NCI-H1694 treated with DMSO at 0.1 percent for 48 hours (cell line): ENCODE measurements at places on chromosomes 5 and 9.

GRCh38 chr5:123193176-123193575 lies 104.1 kb downstream of the PRDM6 start:
- DNase-seq: no peak

- peak; percentile 62 for DNase-seq
Measured at GRCh38 chr5:94693043-94693822, 74.8 kb downstream of the SLF1 start.

- no peak for DNase-seq
Measured at GRCh38 chr9:16509997-16510396, 360.5 kb downstream of the BNC2 start.

DNA sequence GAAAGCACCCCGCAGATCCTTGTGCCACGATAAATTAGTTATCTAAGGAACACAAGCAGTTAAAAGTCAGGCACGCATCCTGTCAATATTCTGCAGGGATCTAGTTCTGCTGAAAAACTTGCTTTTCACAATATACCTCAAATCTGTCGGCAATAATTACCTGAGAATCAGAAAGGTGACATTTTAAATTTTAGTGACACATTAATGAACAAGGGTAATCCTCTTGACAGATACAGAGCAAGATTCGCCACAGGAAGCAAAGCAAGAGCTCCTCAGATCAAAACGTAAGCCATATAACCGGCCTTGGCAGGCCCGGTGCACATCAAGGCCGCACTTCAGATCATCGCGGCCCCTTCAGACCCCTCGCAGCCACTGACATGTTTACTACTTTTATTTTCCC lies 185.7 kb downstream of the ATPSCKMT start:
- no peak for DNase-seq

DNA sequence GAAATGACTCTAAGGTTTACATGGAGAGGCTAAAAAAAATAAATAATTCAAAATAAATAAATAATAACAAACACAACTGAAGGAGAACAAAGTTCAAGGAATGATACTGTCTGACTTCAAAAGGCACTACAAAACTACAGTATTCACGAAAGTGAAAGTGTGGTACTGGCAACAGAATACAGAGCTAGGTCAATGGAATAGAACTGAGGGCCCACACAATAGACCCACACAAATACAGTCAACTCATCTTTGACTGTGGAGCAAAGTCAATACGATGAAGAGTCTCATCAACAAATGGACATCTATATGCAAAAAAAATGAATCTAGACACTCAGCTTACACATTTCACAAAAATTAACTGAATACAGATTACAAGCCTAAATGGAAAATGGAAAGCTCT lies 75.3 kb downstream of the FBXW11 start:
- no peak for DNase-seq

- DNase-seq: no peak
Measured at GRCh38 chr9:37215381-37215780, 95.0 kb downstream of the ZCCHC7 start.

DNA sequence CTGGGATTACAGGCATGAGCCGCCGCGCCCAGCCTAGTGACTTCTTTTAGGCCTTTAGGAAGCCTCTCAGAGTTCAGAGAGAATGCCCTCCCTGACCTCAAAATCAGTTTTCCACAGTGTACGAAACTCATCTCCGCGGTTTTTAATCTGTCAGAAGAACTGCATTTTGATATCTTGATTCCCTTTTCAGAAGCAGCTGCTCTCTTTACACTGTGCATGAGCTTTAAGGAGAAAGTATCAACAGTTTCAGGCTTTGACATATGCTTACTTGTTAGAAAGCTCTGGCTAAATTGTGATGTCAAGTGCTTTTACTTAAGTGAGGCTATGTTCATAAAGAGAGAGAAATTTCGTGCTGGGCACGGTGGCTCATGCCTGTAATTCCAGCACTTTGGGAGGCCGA lies 74.6 kb downstream of the USP20 start:
- no peak for DNase-seq

GRCh38 chr5:31477516-31477915 lies 54.4 kb downstream of the DROSHA start:
- no peak for DNase-seq

GRCh38 chr5:119570910-119571309 lies 58.4 kb upstream of the FAM170A start:
- no peak for DNase-seq

DNA sequence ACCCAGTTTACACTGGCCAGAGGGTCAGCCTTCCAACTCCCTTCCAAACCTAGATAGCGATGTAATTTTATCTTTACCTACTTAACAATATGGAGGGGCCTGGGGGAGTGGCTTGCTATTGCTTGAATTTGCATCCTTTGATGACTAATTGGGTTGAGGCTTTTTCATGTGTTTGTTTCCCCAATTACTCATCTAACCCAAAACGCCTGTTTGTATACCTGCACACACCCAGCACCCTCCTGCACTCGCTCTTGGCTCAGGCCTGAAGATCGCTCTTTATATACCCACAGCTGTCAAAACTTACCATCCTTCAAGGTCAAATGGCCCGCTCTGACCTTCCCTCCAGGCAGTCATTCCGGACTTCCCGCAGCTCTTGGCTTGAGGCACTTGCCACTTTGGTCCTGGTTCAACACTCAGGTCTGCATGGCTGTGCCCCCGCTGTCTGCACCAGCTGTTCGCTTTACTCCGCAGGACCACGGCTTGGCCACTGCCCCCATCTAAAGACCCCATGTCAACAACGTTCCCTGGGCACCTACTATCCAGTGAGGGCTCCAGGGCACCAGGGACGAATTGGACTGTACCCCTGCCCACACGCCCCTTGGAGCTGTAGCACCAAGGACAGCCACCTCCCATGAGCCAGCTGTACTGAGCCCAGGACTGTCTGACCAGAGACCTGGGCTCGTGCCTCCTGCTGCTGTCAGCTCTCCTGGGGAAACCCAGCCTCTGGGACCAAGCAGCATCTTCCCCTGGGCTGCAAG lies 76.1 kb upstream of the ADAMTS2 start:
- no peak for DNase-seq

GRCh38 chr5:17444496-17444895 lies 53.5 kb upstream of the TAF11L2 start:
- no peak for DNase-seq

GRCh38 chr9:20623021-20623747 lies 885 bp upstream of the MLLT3 start:
- no peak for DNase-seq

GRCh38 chr9:19216466-19216865 lies 14.0 kb upstream of the DENND4C start:
- no peak for DNase-seq

GRCh38 chr5:67248703-67249589 lies 52.3 kb upstream of the CD180 start:
- no peak for DNase-seq

DNA sequence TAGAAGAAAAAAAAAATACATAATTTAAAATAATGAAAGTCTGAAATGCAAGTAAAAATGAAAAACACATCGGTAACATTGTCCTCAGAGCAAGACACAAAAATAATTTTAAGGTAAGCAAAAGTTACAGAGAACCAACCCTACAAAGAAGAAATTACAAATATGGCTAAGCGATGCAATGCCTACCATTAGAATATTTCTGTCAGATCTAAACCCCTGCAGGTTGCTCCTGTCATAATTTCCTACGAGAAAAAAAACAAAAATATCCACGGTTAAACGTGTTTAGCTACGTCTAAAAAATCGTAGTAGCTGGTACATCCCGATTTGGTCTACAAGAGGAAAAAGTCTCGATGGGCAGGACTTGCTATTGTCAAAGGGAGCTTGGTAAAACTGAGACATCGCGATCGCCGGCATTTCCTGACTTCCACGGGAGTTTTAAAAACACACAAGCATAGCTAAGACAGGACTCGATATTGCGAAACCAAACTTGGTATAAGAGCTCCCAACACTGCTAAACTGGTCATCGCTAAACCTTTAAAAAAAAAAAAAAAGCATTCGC lies 1.1 kb upstream of the ANXA2R start:
- peak; percentile 83 for DNase-seq

GRCh38 chr5:5298068-5298633 lies 124.3 kb upstream of the ICE1 start:
- DNase-seq: no peak

GRCh38 chr9:69900406-69900805 lies 79.8 kb downstream of the CFAP95 start:
- no peak for DNase-seq

DNA sequence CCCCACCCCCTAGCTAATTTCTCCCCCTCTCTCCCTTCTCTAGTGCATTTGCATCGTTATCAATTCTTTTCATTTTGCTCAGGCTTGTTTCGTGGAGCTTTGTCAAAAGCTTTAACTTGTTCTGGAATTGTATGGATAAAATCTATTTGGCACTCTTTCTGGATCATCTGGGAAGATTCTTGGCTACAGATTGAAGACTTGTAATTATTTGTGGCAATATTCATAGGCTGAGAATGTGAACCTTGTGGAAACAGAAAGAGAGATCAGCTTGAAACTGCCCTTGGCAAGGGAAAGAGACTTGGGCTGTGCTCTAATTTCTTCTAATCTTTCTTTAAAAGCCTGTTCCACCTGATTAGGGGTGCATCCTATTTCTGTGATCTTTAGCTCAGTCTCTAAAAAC lies 340.6 kb upstream of the DAB2 start:
- DNase-seq: no peak

DNA sequence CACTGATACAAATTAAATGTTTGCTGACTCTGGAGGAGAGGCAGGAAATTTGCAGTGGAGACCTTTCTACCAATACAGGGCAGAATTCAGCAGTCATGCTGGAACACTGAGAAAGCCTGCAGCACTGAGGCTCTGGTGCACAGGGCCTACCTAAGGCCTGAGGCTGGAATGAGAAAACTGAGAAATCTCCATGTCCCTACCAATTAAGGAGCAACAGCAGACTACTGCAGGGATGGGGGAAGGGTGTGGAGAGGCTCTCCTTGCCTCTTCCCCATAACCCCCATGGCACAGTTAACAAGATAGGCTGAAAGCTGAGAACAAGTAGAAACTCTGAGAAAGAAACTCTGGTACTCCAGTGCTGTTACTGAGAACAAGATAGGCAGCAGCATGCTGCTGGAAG lies 10.5 kb downstream of the FBXO4 start:
- DNase-seq: no peak

DNA sequence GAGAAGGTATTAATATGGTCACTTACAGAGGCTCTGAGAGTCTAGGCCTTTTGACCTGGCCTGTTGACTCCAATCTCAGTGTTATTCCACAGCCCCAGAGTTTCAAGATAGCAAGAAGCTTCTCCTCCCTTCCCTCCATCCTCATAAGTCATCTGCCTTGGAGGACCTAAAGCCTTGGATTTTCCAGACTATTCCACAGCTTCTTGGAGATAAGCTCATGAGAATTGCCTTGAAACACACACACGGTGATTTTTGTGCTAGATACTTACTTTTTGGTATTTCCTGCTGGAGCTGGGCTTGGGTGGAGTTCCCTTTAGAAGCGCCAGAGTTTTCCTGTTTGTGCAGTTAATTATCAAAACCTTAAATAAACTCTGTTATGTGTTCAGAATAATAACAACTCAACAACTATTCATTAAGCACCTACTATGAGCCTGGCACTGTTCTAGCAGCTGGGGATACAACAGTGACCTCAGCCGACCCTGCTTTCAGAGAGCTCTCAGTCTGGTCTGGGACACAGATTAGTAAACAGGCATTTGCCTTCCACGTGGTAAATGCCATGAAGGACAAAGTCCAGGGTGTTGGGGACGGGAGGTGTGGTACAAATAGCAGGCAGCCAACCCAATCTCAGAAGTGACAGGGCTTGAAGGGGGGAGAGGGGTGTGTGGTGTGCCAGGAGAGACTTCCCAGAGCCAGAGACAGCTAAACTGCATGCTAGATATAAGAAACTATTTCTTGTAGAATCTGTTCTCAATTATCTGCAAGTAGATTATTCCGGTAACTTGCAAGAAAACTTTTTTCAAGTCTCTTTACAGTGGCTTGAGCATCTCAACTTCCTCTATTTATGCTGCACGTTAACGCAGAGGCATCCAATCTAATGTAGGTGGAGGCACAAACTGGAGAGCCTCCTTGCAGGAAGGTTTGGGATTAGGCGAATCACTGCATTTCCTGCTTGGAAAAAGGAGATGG lies 55.9 kb upstream of the KLF9 start:
- DNase-seq: no peak

GRCh38 chr5:168451565-168451964 lies 34.7 kb upstream of the RARS1 start:
- no peak for DNase-seq

DNA sequence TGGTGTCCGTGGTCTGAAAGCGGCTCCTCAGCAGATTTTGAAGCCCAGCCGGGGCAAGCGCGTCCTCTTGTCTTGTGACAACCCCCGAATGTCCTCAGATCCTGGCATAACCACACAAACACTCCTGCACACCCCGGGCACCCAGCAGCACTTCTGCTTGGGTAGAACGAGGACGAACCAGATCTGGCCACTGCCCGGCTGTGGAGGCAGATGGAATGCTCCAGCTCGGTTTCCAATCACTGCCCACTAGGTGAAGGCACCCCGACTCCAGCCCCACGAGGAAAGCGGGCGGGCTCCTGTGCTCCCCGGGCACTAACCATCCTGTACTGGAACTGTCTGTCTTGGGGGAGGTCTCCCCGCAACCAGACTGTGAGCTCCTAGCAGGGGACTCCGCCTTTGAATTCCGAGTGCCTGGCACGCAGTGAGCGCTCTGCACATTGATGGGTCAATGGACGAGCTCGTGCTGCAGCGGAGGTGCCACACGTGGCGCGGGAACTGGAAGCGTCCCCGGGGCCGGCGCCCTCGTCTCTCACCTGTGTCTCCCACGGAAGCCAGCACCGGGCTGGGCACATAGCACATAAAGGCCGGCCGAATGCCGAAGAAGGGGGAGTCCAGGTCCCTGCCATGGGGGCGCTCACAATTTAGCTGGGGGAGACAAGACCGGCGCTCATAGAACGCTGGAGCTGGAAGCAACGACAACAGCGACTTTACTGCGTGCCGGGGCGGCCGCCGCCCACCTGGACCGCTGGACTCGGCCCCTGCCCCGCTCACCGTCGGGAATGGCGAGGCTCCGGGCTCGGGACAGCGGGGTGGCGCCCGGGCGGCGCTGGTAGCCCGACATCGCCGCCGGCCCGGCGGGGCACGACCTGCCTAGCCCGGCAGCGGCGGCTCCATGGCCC lies 608 bp downstream of the ENTR1 start:
- DNase-seq: no peak
